Esophagus muscularis mucosa (tissue), 4 donors: ENCODE measurements at places on chromosomes 2 and 18. TPM values are rescaled to one million over a fixed set of nuclear protein-coding genes. Genes with fewer than 3 reads are reported as not detected.

NEUROD1 gene
- total RNA-seq = not detected

EMILIN1 gene
- total RNA-seq = 288 TPM

RNF144A gene
- 8.0 TPM for total RNA-seq

SLC25A12 gene
- total RNA-seq = 62.9 TPM

FAP gene
- 16.7 TPM for total RNA-seq

CYP1B1 gene
- total RNA-seq = 40.9 TPM

LRRC30 gene
- not detected for total RNA-seq

RND3 gene
- total RNA-seq = 43.6 TPM

DNA sequence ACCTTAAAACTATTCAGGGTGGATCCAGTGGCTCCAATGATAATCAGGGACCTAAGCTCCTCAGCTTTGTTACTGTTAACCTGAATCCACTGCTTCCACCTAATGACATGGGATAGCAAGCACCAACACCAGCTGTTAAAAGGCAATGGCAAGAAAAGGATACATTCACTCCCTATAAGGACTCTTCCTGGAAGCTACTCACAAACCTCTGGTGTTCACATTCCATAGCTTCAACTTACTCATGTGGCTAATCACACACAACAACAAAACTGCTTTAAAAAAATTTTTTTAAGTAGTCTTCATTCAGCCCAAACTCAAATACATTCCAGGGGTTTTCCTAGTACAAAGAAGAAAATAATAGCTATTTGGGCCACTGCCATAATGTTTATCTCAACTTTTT, 24.5 kb downstream of the ROCK2 start:
- H3K27ac ChIP-seq = no peak overlapping the region
- DNase-seq = no peak
- no peaks in the 10 kb centered on the region for H3K36me3 ChIP-seq
- peaks cover 35% of the 10 kb centered on the region for H3K4me1 ChIP-seq
- H3K4me3 ChIP-seq = no peak overlapping the region

- H3K4me3 ChIP-seq = no peak overlapping the region
- peaks cover 29% of the 10 kb centered on the region for H3K4me1 ChIP-seq
- no peaks in the 10 kb centered on the region for H3K36me3 ChIP-seq
- no peaks in the 10 kb centered on the region for H3K27me3 ChIP-seq
These were observed 1.6 kb upstream of the MAP2 start for GRCh38 chr2:209422191-209422754.

- peak overlapping the region; percentile 97 for H3K27ac ChIP-seq
- peaks cover 54% of the 10 kb centered on the region for H3K4me1 ChIP-seq
- no peaks in the 10 kb centered on the region for H3K27me3 ChIP-seq
- H3K36me3 ChIP-seq = no peaks in the 10 kb centered on the region
- no peak for DNase-seq
These were observed 8.3 kb downstream of the RHOB start for GRCh38 chr2:20455076-20455587.

DNA sequence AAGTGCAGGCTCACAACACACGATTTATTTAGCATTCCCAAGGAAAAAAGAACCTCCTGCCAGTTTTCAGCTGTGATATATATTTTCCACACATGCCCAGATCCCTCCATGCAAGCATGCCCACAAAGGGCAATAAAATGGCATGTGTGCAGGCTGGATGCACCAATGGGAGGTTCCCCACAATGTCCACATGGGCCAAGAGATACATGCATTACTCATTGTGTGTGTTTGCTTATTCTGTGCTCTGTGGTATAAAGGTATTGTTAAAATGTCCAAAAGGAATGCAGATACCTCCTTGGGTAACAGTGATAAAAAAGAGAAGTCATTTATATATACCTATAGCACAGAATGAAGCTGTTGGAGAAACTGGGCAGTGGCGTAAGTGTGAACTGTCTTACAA, 207.4 kb downstream of the FHOD3 start:
- no peaks in the 10 kb centered on the region for H3K36me3 ChIP-seq
- H3K27me3 ChIP-seq = no peaks in the 10 kb centered on the region
- no peak overlapping the region for H3K4me3 ChIP-seq

DNA sequence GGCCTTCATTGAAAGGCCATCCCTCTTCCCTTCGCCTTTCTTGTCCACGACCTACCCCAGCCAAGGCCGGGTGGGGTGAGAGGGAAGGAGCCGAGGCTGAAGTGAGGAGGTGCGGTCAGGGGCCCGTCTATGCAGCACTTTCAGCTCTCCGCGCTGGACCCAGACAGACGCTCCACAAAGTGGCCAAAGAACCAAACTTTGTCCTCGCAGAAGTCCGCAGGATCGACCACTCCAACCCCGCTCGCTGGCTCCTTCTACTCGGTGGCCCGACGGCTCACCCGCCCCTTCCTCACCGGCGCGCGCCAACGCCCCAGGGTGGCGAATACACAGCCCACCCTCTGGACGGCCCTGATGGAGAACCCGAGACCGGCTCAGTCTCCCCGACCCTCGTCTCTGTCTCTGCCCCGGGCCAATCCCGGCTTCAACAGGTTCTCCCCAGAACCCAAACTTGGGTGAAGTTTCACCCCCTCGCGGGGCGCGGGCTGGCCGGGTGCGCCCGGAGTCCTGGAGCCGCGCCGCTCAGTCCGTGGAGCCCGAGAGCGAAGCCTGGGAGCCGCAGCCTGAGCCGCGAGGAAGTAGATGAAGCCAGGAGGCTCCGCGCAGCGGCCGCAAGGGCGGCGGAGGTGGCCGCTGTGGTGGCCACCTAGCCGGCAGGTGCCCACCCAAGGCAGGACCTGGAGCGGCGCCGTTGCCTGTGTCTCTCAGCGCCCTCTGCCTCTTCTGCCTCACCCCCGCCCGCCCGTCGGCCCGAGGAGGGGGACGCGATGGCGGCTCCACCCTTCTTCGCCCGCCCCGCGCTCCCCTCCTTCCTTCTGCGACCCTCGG, 26.7 kb upstream of the ALPP start:
- H3K27ac ChIP-seq = no peak overlapping the region
- no peak for DNase-seq
- no peak overlapping the region for H3K4me3 ChIP-seq
- H3K4me1 ChIP-seq = peaks cover 24% of the 10 kb centered on the region

- no peak overlapping the region for H3K4me3 ChIP-seq
- peaks cover 28% of the 10 kb centered on the region for H3K4me1 ChIP-seq
- DNase-seq = peak; percentile 85
- H3K27ac ChIP-seq = peak overlapping the region; percentile 52
- no peaks in the 10 kb centered on the region for H3K36me3 ChIP-seq
- H3K27me3 ChIP-seq = no peaks in the 10 kb centered on the region
These were observed 43.9 kb upstream of the RFX8 start for GRCh38 chr2:101518578-101519492.

DNA sequence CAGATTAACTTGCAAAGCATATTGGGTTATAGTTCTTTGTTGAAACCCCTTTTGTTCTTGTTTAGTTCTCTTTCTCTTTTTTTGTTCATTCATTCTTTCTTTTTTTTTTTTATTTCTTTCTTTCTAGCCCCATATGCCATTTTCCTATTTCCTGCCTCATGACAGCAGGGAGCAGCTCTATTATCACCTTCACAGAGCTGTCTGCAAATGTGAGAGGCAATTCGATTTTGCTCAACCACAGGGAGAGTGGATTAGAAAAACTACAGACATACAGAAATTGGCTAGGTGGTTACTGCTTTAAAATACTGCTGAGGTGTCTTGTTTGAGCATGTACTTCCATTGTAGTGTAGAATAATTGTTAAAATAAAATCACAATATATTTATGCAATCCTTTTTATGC, 44.2 kb upstream of the TBR1 start:
- H3K4me1 ChIP-seq = no peaks in the 10 kb centered on the region
- H3K36me3 ChIP-seq = peaks cover 32% of the 10 kb centered on the region
- H3K27ac ChIP-seq = no peak overlapping the region
- no peak overlapping the region for H3K4me3 ChIP-seq
- DNase-seq = no peak

GRCh38 chr2:235191978-235192377, 240.2 kb downstream of the SH3BP4 start:
- no peaks in the 10 kb centered on the region for H3K36me3 ChIP-seq
- peak overlapping the region; percentile 25 for H3K4me3 ChIP-seq
- H3K4me1 ChIP-seq = no peaks in the 10 kb centered on the region
- no peak overlapping the region for H3K27ac ChIP-seq

GRCh38 chr2:240256704-240257637, 116.5 kb upstream of the OTOS start:
- no peak overlapping the region for H3K27ac ChIP-seq
- peak; percentile 74 for DNase-seq
- no peak overlapping the region for H3K4me3 ChIP-seq
- no peaks in the 10 kb centered on the region for H3K36me3 ChIP-seq
- H3K4me1 ChIP-seq = peaks cover 22% of the 10 kb centered on the region
- H3K27me3 ChIP-seq = peaks cover 6% of the 10 kb centered on the region

GRCh38 chr2:53452400-53452799, 315.2 kb upstream of the CHAC2 start:
- no peak for DNase-seq
- no peaks in the 10 kb centered on the region for H3K27me3 ChIP-seq
- peaks cover 11% of the 10 kb centered on the region for H3K4me1 ChIP-seq
- no peak overlapping the region for H3K27ac ChIP-seq
- no peaks in the 10 kb centered on the region for H3K36me3 ChIP-seq
- no peak overlapping the region for H3K4me3 ChIP-seq

DNA sequence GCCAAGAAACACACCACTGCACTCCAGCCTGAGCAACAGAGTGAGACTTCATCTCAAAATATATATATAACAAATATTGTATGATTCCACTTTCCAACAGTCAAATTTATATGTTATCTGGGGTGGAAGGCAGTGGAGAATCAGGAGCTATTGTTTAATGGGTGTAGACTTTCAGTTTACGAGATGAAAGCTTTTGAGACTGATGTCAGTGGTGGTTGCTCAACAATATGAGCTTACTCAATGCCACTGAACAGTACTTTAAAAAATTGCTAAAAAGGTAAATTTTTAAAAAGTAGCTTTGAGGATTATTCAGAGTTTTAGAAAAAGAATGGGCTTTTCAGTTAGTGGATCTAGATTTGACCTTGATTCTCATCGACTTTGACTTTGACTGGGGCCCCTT, 105.9 kb upstream of the ST6GAL2 start:
- no peaks in the 10 kb centered on the region for H3K36me3 ChIP-seq
- no peaks in the 10 kb centered on the region for H3K27me3 ChIP-seq
- no peak overlapping the region for H3K4me3 ChIP-seq
- peaks cover 18% of the 10 kb centered on the region for H3K4me1 ChIP-seq

- H3K36me3 ChIP-seq = no peaks in the 10 kb centered on the region
- H3K27ac ChIP-seq = no peak overlapping the region
- peaks cover 94% of the 10 kb centered on the region for H3K27me3 ChIP-seq
These were observed 12.0 kb downstream of the ONECUT2 start for GRCh38 chr18:57447154-57447621.

- H3K4me1 ChIP-seq = peaks cover 15% of the 10 kb centered on the region
- no peak overlapping the region for H3K27ac ChIP-seq
- no peak for DNase-seq
- no peaks in the 10 kb centered on the region for H3K27me3 ChIP-seq
These were observed 81.1 kb downstream of the UPP2 start for GRCh38 chr2:158182676-158183295.

DNA sequence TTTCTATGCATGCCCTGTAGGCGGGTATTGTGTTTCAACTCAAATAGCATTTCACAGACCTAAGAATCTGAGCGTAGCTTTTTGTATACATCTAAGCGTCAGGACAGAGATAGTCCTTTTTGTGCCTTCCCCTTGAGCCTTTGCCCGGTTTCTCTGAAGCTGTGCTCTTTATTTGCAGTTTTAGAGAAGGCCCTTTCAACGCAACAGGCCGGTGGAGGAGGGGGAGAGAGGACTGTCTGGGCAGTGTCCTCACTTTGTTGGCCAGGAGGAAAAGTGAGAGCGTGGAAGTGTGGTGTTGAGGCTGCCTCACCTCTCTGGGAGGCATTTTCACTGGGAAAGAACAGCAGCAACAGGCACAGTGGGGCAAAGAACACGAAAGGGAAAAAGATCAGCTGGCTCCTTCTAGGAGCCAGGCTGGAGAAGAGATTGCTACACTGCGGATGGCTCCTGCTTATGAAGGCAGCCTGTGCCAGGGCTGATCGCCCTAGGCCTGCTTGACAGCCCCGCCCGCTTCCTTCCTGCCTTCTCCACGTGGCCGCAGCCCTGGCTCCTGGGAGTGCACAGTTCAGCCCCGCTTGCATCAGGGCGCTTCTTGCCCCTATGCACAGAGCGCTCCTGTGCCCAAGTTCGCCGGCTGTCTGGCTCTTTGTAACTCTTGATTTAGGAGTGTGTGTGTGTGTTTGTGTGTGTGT, 195.6 kb upstream of the POU3F3 start:
- H3K36me3 ChIP-seq = no peaks in the 10 kb centered on the region
- no peaks in the 10 kb centered on the region for H3K27me3 ChIP-seq
- H3K27ac ChIP-seq = no peak overlapping the region

- no peaks in the 10 kb centered on the region for H3K27me3 ChIP-seq
- peaks cover 62% of the 10 kb centered on the region for H3K4me1 ChIP-seq
- H3K36me3 ChIP-seq = no peaks in the 10 kb centered on the region
- H3K4me3 ChIP-seq = no peak overlapping the region
- no peak for DNase-seq
- H3K27ac ChIP-seq = no peak overlapping the region
These were observed 46.3 kb downstream of the TCF7L1 start for GRCh38 chr2:85179541-85179940.

- no peaks in the 10 kb centered on the region for H3K27me3 ChIP-seq
- peaks cover 4% of the 10 kb centered on the region for H3K4me1 ChIP-seq
- no peak overlapping the region for H3K27ac ChIP-seq
- peak; percentile 45 for DNase-seq
- H3K36me3 ChIP-seq = no peaks in the 10 kb centered on the region
- H3K4me3 ChIP-seq = no peak overlapping the region
These were observed 536.7 kb downstream of the TNS1 start for GRCh38 chr2:217466104-217466503.

DNA sequence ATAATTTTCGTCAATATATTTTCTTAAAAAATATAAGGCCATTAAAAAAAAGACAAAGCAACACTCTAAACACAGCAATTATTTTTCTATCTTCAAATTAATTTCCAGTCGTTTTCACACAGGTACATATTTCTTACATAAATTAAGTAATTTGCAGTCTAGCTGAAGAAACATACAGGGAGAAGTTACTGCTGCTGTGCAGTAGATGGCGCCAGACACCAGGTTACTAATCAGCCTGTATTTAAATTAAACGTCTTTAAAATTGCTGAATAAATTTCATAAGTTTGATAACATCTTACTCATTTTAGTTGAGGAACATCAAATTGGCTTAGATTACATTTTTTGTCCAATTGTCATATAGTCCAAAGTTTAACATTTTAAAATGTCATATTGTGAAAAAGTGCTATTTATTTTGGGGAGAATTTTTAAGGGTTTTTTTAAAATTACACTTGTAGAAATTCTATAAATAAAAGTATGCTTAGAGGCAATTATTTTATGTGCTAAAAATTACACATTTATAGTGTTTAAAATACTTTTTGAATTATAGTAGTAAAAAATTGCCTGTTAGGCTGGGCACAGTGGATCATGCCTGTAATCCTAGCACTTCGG, 88.4 kb downstream of the PMAIP1 start:
- DNase-seq = no peak
- no peaks in the 10 kb centered on the region for H3K36me3 ChIP-seq
- H3K27me3 ChIP-seq = no peaks in the 10 kb centered on the region
- H3K4me1 ChIP-seq = no peaks in the 10 kb centered on the region

- H3K4me3 ChIP-seq = no peak overlapping the region
- no peaks in the 10 kb centered on the region for H3K36me3 ChIP-seq
- no peak overlapping the region for H3K27ac ChIP-seq
- DNase-seq = no peak
- no peaks in the 10 kb centered on the region for H3K27me3 ChIP-seq
These were observed 784.9 kb downstream of the EPHA4 start for GRCh38 chr2:220787251-220787650.
